ENCODE measurements at places on chromosomes 12 and 14. TPM values are rescaled to one million over a fixed set of nuclear protein-coding genes. Genes with fewer than 3 reads are reported as not detected.

The TMPRSS12 gene
- not detected for total RNA-seq

The HCAR1 gene
- not detected for total RNA-seq

The CLEC9A gene
- 1.9 TPM for total RNA-seq

The KRT71 gene
- total RNA-seq: not detected

The CDCA3 gene
- 3.3 TPM for total RNA-seq

The DDX54 gene
- 97.1 TPM for total RNA-seq

The RCOR1 gene
- total RNA-seq: 20.3 TPM

The AMIGO2 gene
- total RNA-seq: 9.9 TPM

All from natural killer cell (primary cell).